ENCODE measurements at places on chromosomes 6 and 20.

DNA sequence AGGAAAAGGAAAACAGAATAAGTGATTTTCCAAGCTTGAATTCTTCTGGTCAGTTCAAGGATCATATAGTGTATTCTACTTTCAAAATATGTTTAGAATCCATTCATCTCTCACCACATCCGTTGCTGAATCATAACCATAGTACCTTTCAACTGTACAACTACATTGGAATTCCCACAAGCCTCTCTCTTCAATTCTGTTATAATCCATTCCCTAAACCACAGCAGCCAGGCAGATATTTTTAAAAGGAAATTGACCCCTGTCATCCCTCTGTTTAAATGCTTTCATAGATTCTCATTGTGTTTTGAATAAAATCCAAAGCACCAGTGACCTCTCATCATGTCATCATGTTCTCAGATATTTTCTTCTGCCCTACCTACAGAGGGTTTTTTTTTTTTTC is 412.7 kb downstream of the GRIK2 start:
- DNase-seq: no peak

- no peak for DNase-seq
These were observed 134.9 kb downstream of the GMDS start for GRCh38 chr6:2110504-2110903.

DNA sequence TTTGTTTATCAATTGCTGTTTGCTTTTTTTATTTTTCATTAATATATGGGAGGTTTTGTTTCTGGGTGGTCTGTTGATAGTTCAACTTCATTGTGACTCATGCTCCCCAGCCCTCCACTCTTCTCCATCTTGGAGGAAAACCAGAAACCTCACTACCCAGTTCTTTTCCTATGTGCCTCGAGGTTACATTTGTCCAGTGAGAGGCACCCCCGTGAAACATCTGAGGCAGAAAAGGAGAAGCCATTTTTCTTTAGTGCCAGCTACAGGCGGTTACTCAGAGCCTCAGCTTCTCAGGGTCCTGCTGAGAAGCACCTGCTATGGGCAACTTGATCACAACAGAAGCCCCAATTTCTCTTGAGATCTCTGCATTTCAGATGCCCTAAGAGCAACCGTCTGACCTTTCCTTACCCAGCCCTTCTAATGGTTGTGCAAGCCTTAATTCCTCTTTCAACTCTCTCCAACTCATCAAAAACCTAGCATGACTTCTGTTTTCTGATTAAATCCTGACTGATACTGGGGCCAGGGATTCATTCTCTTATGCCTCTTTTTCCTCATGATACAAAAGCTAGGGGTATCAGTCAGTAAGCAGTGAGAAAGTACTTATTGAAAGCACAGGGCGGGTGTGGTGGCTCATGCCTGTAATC is 144.6 kb downstream of the ELOVL4 start:
- no peak for DNase-seq

DNA sequence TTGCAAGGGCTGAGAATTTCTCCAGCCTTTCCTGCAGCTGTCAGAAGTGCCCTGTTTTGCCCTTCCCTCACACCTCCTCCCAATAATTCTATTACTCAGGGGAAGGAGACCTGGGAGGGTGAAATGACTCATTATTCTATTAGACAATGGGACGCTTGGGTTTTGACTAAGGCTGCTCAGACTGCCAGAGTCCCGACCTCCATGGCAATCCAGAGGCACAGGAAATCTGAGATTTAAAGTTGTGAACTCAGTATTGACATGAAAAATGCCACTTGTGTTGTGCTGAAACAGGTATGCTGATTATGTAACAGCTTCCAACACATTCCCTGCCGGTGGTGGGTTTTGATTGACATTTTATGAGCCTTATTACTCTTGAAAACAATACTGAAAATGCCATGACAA is 625.9 kb upstream of the FLRT3 start:
- DNase-seq: no peak

GRCh38 chr6:139738801-139739455 is 364.5 kb upstream of the CITED2 start:
- no peak for DNase-seq

DNA sequence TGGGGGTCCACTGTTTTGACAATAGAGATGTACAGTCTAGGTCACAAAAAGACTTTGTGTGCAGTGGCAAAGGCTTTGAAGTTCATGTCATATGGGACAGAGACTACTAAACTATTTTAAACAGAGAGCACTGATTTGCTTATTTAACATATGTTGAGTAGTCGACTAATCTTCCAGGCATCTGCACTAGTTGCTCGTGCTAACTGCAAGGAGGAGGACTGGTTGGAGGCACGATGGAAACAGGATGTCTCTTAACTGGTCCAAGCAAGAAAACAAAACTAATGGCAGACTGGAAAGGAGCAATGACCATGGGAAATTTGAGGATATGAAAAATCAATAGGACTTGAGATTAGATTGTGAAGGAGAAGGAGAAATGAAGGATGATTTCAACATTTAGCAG is 28.5 kb upstream of the ERVFRD-1 start:
- DNase-seq: no peak

DNA sequence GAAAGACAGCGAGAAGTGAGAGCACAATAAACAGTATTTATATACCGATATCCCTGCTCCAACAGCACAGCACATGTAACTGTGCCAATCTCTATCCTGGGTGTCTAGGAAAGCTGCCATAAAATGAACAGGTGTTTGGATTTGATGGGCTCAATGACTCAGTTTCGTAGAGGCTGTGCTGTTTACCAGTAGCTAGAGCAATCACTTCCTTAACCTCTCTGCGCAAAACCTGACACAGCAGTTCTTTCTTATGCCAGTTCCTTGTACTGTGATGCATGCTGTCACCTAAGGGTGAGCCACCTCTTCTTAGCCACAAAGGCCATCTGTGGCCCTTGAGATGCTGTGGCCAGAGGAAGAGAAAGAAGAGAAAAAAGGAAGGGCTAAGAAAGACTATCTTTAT is 59.3 kb downstream of the SHPRH start:
- DNase-seq: no peak

DNA sequence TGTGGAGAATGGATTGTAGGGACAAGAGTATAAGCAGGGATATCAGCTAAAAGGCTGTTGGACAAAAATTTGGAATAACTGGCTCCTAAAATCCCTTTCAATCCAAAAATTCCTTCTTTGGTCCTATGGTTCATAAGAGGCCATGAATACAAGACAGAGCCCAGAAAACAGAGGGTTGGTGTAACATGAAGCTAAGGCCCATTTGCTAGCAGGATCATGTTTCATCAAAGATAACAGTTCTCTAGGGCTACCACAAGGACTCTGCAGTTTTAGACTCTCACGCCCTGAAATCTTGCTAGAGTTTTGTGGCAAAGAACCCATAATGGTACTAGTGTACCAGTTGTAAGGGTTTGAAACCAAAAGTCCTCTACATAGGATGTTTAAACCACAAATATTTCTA is 327.8 kb upstream of the TBX18 start:
- no peak for DNase-seq

DNA sequence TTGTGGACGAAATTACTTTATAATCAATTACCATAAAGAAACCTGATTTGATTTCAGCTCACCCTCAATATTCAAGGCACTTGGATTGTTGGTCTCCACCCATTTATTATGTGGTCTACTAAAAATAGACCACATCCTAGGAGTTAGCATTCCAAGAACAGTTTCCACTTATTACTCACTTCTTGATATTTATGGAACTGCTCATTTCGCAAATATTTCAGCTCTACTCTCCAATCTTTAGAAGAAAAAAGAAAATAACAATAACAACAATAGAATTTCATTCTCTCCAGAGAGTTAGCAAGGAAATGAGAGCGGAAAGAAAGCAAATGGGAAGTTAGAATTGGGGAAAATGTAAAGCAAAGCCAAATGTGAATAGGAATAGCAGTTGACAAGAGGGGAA is 26.2 kb upstream of the HDAC2 start:
- no peak for DNase-seq

DNA sequence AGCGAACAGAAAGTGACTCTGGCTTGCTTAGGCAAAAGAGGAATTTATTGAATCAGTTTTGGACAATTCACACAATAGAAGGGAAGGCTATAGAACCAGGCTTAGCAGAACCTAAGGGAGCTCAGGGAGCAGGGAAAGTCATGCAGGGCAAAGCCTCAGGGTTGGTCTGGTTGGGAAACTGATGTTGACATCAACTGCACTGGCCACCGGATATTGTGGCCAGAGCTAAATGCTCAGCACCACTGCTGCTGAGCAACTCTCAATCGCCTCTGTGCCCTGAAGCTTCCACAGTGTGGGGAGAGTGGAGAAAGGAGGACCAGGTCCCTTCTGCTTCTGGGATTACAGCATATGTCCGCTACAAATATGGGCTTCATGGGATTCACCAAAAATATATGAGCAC is 93.3 kb upstream of the GCM1 start:
- DNase-seq: no peak

- DNase-seq: no peak
These were observed 182.5 kb downstream of the EDN1 start for GRCh38 chr6:12472601-12473038.

GRCh38 chr6:105204331-105204730 is 24.5 kb upstream of the POPDC3 start:
- DNase-seq: no peak

DNA sequence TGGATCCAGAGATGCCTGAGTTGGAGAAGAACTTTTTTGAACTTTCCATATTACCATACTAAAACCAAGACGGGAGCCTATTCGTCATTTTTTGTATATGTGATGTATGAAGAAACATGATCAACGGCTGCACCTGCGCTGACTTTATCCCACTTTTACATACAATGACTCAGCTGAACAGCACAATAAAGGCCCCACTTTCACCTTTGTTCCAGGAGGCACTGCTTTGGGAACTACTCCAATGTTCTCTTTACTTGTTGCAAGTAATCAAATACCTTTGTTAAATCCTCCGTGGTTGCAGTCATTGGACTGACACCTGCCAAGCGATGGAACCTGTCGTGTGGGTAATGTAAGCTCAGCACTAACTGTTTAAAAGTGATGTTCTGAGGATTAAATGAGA is 17.3 kb upstream of the BTN3A2 start:
- no peak for DNase-seq

DNA sequence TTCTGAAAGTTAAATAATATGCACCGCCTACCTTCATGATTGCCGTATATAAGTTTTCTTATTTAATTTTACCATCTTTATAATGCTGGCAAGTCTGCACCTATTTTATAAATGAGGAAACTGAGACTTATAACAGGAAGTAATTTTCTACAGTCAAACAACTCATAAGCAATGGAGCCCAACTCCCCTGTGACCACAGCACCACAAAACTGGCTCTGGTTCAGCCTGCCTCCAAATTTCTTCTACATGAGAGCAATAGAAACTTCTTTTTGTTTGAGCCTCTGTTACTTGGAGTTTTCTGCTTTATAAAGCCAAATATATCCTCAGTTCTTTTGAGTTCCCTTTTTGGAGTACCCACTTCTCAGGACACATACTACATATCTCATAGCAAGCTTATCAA is 131.1 kb upstream of the HSF2 start:
- DNase-seq: no peak

- no peak for DNase-seq
These were observed 62.6 kb downstream of the BTBD3 start for GRCh38 chr20:11980263-11980662.

- no peak for DNase-seq
These were observed 68.3 kb upstream of the KIF16B start for GRCh38 chr20:16641511-16642023.

DNA sequence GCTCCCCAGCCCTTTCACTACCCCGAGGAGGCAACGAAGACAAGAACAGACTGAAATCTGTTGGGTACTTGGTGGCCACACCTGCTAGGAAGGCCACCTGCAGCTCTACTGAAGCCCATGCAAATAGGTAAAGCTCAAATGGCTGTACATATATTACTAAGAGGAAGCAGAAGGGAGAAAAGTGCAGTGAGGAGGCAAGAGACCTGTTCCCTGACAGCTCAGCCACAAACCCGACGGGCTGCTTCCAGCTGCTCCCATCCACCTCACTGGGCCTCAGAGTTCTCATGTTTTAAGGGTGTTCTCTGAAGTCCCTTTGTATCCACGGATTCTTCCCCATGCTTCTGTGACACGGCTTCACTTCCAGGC is 24.6 kb downstream of the TRAM2 start:
- no peak for DNase-seq

DNA sequence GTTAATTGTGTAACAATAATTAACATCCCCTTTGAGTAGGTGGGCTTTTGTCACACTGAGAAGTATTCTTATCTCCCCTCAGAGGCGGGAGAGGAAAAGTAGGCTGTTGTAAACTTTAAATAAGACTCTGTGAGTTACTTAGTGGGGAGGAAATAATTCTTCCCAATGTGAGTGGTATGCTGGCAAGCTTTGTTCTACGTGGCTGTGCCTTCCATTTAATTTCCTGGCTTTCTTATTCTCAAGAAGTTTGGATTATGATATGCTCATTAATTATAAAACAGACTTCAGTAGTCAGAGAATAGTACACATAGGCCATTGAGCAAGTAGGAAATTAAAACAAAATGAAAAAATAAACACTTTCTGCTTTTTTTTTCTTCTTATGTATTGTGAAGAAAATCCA is 19.1 kb downstream of the ADGRB3 start:
- DNase-seq: no peak

- peak; percentile 51 for DNase-seq
These were observed 1.1 kb downstream of the MGME1 start for GRCh38 chr20:17969884-17970409.

DNA sequence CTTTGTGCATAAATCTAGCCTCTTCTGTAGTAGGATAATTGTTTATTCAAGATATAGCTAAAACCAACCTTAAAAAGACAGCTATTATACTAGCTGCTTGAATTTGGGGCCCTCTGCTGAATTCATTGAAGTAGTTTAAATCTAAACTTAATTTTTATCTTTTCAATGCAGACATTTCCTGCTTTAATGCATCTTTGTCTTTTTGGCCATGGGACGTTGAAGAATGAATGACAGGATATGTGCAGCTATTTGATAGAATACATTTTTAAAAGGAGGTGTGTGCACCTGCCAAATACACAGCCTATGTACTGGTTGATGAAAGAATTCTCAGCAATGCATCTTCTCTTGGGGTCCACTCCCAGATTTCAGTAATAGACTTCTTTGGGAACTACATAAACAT is 524.9 kb downstream of the PHF3 start:
- DNase-seq: no peak

DNA sequence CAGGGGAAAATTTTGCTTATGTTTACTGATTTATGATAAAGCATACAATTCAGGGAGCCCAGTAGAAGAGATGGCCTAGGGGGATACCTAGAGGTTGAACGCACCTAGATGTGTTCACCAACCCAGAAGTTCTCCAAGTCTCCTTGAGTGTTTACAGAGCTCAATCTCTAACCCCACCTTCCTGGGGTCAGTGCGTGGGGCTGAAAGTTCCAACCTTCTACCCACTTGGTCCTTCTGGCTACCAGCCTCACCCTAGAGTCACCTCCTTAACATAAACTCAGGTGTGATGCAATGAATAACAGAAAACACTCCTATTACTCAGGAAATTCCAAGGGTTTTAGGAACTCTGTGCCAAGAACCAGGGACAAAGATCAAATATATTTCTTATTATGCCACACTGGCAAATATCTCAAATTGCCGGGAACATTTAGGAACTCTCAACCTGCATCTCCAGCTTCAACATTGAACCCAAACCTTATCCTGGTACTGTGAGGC is 26.4 kb downstream of the AFG1L start:
- DNase-seq: no peak
